ENCODE measurements at places on chromosomes 12 and 14.
A peak's percentile ranks its signal among the peaks of the same experiment; 100 is the strongest.

DNA sequence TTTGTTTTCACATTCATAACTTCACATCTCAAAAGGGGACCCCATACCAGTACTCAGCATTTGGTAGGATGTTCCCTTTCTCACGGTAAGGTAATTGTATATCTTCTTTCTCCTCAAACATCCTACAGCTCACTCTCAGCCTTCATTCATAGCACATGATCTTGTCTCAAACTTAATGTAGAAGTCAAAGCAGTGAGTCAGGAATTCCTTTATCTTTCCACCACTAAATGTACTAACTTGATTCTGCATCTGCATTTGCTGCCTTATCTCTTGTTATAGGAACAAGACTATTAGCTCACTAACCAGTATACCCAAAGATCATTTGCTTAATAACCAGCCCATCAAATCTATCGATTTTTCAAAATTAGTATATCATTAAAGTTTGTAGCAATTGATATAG, 22.9 kb downstream of the CPSF2 start:
- DNase-seq, result no peak

- peak; percentile 69 for DNase-seq
These were observed 86.7 kb downstream of the NCOR2 start for GRCh38 chr12:124480469-124481256.

GRCh38 chr14:63638493-63638892, 3.2 kb downstream of the WDR89 start:
- DNase-seq, result no peak

- peak; percentile 66 for DNase-seq
These were observed 51.9 kb downstream of the SUSD6 start for GRCh38 chr14:69663300-69663643.

GRCh38 chr14:96629558-96630222, 127.5 kb downstream of the PAPOLA start:
- DNase-seq, result no peak

GRCh38 chr14:49461529-49462401, 124.4 kb downstream of the RPS29 start:
- peak; percentile 87 for DNase-seq

- DNase-seq, result no peak
These were observed 1.1 kb upstream of the MTA1 start for GRCh38 chr14:105418269-105419194.

GRCh38 chr14:65438266-65438933, 25.9 kb downstream of the FUT8 start:
- DNase-seq, result no peak

- no peak for DNase-seq
These were observed 52.2 kb downstream of the GOLGA5 start for GRCh38 chr14:92846162-92846897.

- DNase-seq, result no peak
These were observed at the start of gene KCNC2 for GRCh38 chr12:75209812-75210138. Gene KCNC2 (minus strand): TSS chr12:75209839.
